ENCODE measurements at places on chromosomes 6 and 20.

GRCh38 chr6:139713900-139714506 lies 339.6 kb upstream of the CITED2 start:
- no peak for DNase-seq

GRCh38 chr6:89763550-89763949 lies 56.0 kb downstream of the MDN1 start:
- no peak for DNase-seq

DNA sequence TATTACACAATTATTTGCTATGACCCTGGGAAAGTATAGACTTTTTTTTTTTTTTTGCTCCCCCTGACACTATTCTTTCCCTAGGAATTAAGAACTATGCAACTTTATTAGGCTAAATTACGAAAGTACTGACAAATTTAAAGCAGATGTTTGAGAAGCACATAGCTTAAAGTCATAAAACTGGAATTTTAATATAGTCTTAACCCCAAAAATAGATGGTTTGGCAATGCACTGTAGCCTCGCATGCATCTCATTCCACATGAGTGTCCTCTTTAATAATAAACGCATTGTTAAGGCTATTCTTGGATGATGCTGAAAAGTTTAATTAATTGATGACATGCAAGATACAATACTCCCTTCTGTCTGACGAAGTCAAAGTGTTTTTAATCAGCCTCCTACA lies 49.3 kb downstream of the TBC1D7 start:
- DNase-seq: no peak

DNA sequence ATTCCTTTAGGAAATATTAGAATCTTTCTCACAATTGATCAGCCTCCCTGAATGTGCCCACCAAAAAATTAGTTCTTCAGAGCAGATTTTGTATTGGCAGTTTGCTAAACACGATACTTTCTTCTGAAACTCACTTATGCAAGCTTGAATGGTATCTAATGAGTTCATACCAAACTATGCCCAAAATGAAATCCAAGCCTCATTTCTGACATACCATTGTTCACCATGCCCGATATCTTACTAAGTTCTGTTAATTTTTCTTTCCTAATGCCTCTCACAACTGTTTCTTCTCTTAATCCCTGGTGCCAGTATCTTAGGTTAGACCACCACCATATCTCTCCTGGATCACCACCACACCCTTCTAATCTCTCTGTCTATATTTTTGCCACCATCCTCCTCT lies 755.9 kb downstream of the KIF16B start:
- DNase-seq: no peak

GRCh38 chr6:166496460-166496859 lies 90.0 kb downstream of the RAMACL start:
- DNase-seq: no peak

- no peak for DNase-seq
Observed at GRCh38 chr6:162063666-162064065, 663.9 kb downstream of the PRKN start.

GRCh38 chr6:38027685-38028373 lies 208.3 kb downstream of the ZFAND3 start:
- DNase-seq: no peak

- DNase-seq: no peak
Observed at GRCh38 chr20:37681384-37682112, 12.3 kb upstream of the CTNNBL1 start.

GRCh38 chr6:3535776-3536435 lies 79.1 kb upstream of the SLC22A23 start:
- DNase-seq: no peak

GRCh38 chr6:18663011-18663410 lies 275.9 kb downstream of the RNF144B start:
- no peak for DNase-seq

GRCh38 chr6:151481786-151482185 lies 12.0 kb upstream of the CCDC170 start:
- no peak for DNase-seq

GRCh38 chr6:108596956-108597355 lies 36.2 kb downstream of the FOXO3 start:
- DNase-seq: no peak

DNA sequence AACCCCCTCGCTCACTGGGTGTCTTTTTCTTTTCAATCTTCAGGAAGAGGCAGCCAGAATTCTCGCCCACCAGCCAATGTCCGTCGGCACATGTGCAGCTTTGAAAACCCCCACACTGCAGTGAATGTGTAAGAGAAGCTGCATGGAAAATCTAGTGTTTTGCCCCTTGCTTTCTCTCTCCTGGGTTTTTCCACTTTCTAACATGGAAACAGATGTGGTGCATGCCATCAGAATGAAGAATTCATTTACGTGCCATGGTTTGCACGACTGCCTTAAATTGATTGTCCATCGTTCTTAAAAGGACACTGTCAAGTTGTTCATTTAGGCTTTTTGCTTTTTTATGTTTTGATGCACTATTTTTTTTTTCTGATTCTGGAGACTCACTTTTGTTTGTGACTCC lies 117.1 kb upstream of the RAB32 start:
- no peak for DNase-seq

DNA sequence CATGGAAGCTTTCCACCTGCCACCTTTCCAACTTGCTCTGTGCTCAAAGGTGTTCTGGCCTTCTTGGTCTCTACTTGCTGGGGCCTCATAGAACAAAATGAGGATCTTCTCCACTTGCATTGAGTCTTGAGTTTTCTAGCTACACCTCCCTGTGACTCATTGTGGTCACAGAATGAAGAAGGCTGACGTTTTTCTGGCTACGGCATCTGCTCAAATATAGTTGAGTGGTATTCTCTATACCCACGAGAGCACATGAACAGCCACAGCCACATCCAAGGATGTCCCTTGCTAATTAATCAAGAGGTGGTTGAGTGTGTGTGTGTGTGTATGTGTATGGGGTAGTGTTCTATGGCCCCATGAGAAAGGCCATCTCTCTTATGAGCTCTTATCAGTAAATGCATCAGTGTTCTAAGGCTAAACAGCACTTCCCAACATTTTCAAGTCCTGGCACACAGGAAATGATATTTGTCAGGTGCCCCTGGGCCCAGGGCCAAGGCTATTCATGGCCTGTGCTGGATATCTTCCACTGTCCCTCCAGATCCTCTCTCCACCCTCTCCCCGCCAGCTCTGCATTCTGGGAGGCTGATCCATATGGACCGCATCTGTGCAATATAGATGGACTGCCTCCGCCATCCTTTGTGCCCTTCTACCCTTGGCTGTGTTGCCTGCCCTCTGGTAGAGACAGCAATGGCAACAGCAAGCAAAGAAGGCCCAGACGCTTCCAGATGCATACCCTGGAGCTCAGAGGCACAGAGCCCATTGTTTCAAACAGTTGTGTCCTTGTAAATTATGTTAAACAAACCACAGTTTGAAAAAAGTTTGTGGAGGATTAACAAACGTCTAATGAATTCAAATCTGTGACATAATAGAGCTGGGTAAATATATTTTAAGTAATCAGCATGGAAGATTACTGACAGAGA lies 150.2 kb downstream of the LRFN2 start:
- DNase-seq: peak; percentile 10

DNA sequence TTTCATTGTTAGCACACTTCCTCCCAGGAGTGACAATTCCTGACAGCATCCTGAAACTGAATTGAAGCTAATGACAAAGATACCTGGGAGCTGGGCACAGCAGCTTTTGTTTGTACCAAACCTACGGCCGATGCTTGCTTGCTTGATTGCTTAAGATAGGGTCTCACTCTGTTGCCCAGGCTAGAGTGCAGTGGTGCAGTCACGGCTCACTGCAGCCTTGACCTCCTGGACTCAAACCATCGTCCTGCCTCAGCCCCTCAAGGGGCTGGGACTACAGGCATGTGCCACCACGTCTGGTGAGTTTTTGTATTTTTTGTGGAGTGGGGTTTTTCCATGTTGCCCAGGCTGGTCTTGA lies 84.7 kb upstream of the SCP2D1 start:
- DNase-seq: no peak

DNA sequence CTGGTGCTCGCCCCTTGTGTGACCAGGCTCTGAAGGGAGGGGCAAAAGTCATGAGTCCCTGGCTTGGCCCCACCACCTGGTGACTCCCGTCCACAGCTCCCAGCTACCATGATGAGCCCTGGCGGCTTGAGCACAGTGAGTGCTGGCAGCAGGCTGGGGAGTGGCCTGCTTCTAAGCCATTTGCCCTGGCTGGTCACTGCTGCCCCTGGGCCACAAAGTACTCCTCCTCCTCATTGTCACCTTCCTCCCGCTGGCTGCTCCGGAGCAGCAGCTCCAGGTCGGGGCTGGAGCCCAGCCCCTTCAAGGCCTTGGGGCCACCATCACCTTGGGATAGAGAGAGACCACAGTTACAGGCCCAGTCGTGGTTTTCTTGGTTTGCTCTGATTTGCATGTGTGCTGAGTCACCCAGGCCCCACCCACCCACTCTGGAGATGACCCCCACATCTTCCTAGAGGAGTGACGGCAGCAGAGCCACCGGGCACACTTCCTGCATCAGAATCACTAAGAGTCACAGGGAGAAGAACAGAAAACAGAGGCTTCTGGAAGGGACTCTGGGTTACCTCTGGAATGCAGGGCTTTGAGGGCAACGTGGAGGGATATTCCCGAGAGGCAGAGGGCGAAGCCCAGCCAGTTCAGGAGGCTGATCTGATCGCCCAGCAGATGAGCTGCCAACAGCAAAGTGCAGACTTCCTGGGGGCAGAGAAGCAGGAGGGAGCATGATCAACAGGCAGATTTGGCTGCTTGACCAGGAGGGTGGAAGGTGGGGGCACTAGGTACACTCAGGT lies 42.1 kb upstream of the CDH22 start:
- no peak for DNase-seq

DNA sequence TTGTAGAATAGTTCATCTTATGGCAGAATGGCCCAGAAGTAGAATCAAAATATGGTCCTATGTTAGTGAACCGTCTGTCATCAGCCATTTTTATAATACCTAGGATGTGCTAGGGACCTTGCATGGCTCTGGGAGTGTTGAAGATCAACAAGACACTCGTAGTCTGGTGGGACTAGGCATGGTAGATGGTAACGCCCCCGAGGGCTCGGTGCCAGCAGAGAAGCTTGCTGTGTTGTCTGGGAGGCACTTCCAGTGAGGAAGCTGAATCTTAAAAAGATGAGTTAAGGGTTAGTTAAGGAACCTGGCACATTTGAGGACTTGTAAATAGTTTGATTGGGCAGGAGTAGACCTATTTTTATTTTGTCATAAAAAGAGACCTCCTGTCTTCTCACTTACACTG lies 82.4 kb downstream of the MAP3K4 start:
- DNase-seq: no peak

DNA sequence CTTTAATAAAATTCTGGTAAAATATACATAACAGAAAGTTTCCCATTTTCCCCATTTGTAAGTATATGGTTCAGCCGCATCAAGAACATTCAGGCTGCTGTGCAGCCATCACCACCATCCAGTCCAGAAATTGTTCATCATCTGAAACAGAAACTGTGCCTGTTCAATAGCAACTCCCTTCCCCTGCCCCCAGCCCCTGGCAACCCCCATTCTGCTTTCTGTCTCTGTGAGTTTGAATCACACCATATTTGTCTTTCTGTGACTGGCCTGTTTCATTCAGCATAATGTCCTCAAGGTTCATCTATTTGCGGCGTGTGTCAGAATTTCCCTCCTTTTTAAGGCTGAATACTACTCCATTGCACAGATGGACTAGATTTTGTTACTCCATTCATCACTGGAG lies 19.1 kb downstream of the VSTM2L start:
- DNase-seq: no peak

Data from T-helper 2 cell (primary cell).